IPS DF 6.9 (cell line): ENCODE measurements at places on chromosomes 4 and X.

- DNase-seq = peak; percentile 57
These were observed 670.3 kb upstream of the FAM241A start for GRCh38 chr4:111475001-111475400.

DNA sequence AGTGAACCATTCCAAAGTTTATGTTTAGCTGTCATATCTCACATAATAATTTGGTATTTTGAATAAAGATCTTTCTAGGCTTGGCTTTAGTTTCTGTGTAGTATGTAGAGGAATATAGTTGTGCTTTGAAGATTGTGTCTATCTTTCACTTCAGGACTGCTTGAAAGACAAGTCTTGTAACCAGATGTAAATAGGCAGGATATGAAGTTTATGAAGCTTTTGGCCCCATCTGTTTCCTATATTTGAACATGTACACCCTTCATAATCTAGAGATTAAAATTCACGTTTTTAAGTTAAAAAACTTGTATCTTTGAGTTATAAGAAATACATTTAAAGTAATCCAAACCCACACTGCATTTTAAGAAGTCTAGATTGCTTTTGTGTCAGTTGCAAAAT, 11.7 kb upstream of the FREM3 start:
- no peak for DNase-seq

GRCh38 chrX:129771266-129771995, 8.3 kb upstream of the SASH3 start:
- no peak for DNase-seq

- DNase-seq = no peak
These were observed 233.4 kb upstream of the FAM47A start for GRCh38 chrX:34365471-34365870.

DNA sequence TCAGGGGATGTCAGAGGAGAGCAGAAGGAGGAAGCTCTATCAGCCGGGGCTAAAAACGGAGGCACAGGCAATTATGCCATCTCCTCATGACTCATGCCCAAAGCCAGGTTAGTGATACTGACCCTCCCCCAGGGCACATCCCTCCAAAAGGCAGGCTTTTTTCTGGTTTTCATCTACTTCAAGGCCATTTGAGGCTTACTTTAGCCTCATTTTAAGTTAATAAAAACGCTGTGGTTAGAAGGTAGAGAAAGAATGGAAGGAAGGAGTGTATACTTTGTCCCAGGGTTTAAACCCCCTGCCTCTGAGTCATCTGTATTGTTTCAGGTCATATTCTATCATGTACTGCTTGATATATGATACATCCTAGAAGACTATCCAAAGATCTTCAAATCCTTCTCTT, 89.7 kb upstream of the NDP start:
- no peak for DNase-seq

GRCh38 chr4:130632731-130633604, 1537.0 kb downstream of the C4orf33 start:
- DNase-seq = no peak
